ENCODE measurements at places on chromosomes 6 and 20. TPM values are rescaled to one million over a fixed set of nuclear protein-coding genes. Genes with fewer than 3 reads are reported as not detected.

Gene RIPOR3
- 3.8 TPM for total RNA-seq

Gene EFCAB8
- total RNA-seq = not detected

Gene SNAI1
- total RNA-seq = 13.4 TPM

Gene IRF4
- total RNA-seq = not detected

Gene PACRG
- total RNA-seq = 0.83 TPM

GRCh38 chr6:54613596-54613995 lies 233.0 kb upstream of the FAM83B start:
- DNase-seq = no peak

DNA sequence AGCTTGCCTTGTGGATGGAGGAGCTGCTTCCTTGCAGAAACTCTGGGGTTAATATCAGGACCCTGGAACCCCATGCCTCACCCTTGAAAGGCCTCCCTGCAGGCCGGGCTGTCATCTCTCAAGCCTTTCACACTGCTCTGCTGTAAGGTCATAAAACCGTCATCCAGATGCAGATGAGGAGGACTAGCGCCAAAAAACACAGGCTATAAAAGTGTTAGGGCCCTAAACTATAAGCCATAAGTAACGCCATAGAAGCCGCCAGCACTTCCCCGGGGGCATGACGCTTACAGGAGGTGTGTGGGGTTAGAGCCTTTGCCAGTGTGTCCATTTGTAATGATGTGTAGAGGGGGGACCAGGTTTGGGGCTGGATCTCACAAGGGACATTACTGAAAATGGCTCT lies 47.6 kb downstream of the CDH4 start:
- no peak for DNase-seq

GRCh38 chr6:130945401-130945919 lies 117.6 kb downstream of the EPB41L2 start:
- peak; percentile 75 for DNase-seq

GRCh38 chr20:53865901-53866793 lies 204.2 kb downstream of the BCAS1 start:
- DNase-seq = peak; percentile 50

GRCh38 chr6:134535831-134536230 lies 217.9 kb upstream of the SGK1 start:
- DNase-seq = no peak

DNA sequence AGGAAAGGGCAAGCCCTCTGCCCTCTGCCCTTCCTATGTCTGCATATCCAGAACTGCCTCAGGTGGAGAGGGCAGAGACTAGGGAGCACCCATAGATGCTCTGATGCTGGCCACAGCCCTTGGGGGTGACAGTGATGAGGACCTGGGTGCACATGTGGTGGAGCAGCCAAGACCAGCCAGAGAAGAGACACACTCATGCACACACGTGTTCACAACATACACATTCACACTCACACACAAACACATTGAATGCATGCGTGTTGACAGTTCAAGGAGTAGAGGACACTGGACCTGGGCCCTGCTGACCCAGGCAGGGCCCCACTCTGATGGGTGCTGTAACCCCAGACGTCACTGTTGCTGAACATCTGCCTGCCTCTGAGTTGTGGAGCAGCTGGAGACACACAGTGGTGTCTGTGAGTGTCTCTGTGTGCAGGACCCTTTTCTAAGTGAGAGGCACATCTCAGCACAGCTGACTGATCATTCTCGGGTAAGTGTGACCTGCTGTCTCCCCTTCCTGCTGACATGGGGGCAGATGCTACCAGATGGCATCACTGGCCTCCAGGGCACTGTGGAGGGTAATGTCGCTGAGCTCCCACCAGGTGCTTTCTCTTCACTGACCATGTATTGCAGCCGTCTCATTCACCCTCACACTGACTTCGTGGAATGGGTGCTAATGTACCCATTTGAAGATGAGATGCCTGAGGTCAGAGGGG lies 30.1 kb upstream of the MAS1L start:
- DNase-seq = no peak

DNA sequence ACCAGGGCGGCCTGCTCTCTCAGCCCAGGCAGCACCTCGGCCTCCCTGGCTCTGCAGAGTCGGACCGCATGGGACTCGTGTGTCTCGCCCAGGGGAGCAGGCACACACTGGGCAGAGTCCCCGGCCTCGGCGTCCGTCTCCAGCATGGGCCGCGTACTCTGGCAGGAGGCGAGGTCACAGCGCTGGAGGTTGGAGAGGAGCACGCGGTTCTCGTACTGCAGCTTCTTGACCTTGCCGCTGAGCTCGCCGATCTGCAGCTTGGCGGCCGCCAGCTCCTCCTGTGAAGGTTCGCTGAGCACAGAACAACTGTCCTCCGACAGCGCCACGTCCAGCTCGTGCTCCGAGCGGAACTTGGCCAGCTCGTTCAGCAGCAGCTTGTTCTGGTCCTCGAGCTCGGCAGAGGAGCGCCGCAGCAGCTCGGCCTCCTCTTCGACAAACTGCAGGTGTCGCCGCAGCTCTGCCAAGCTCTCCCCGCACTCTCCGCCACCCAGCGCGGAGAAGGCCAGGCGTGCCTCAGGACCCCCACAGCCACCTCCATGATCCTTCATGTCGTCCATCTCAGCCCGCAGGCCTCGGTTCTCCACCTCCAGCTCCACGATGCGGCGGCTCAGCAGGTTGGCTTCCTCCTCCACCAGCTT lies 42.0 kb upstream of the DSN1 start:
- no peak for DNase-seq

DNA sequence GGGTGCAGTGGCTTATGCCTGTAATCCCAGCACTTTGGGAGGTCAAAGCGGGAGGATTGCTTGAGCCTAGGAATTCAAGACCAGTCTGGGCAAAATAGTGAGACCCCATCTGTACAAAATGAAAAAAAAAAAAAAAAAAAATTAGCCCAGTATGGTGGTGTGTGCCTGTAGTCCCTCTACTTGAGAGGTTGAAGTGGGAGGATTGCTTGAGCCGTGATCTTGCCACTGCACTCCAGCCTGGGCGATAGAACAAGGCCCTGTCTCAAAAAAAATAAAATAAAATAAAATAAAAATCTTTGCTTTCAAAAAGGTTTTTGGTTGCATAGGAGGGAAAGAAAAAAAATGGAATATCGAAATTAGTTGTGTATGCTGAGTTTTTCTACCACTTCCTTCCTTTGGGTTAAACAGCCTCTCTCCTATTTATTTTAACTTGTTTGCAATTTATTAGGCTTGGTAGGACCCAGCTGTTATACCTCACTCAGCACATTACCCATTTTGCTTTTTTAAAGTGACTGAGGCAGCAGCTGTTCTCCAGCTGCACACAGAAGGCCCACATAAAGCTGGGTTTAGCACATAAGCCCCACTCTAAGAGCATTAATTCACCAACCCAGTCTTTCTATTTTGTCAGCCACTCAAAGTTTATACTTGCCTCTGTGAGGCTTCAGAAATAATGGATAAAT lies 152.3 kb downstream of the ZFAND3 start:
- DNase-seq = no peak

GRCh38 chr6:43103253-43103876 lies 27.3 kb downstream of the PTK7 start:
- no peak for DNase-seq

Measured in cardiac muscle cell (in vitro differentiated cells and primary cell).